Stimulated activated CD8-positive, alpha-beta memory T cell treated with anti-CD3 and anti-CD28 coated beads, Interleukin-2, amount 100 ng/mL, for 48 hours (primary cell): ENCODE measurements at places on chromosomes 2 and 18.

- DNase-seq = no peak
Observed at GRCh38 chr2:58056192-58056916, 9.7 kb downstream of the VRK2 start.

DNA sequence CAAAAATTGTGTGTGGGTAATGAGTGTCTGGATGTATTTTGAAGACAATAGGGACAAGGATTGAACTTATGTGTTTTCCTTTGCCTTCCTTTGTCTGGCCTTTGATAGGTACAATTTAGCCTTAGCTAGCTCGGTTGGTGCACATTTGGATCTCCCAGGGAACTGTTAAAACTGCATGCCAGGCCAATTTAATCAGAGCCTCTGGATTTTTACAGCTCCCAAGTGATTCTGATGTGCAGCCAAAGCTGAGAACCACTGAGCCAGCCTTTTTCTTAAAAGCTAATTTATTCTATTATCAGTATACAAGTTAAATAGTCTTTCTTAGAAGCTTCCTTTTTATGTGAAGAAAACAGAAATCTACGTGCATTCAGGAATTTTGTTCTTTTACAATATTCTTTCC, 25.0 kb downstream of the PLEK start:
- no peak for DNase-seq

- no peak for DNase-seq
Observed at GRCh38 chr2:168935810-168936581, 34.9 kb downstream of the G6PC2 start.

GRCh38 chr2:78532762-78533379, 492.6 kb upstream of the REG3G start:
- no peak for DNase-seq
